ENCODE measurements at places on chromosomes 7 and 10.
A peak's percentile ranks its signal among the peaks of the same experiment; 100 is the strongest.

DNA sequence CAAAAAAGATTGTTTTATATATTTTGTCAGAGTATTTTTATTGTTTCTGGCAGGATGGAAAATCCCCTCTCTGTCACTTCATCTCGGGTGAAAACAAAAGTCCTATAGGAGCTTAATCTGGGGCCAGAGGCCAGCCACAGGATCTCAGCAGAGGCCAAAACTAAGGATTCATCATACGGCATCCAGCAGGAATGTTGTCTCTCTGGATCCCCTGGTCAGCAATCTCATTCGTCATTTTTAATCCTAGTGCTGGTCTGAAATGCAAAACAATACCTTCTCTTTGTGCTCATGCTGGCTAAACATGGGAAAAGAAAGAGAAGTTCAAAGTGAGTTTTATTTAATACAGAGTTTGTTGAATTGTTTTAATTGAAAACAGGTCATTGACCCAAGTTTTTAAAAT, 482.5 kb upstream of the AUTS2 start:
- DNase-seq = no peak

DNA sequence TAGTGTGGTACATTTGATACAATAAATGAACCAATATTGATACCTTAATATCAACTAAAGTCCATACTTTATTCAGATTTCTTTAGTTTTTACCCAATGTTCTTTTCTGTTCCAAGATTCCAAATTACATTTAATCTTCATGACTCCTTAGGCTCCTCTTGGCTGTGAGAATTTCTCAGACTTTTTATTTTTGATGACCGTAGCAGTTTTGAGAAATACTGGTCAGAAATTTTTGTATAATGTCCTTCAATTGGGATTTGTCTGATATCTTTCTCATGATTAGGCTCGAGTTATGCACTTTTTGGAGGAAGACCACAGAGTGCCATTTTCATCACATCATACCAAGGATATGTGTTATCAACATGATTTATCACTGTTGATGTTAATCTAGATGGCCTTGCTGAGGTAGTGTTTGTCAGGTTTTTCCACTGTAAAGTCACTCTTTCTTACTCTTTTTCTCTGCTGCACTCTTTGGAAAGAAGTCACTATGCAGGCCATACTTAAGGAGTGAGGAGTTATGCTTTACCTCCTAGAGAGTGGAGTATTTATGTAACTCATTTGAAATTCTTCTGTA, 12.9 kb upstream of the ENTPD1 start:
- no peak for DNase-seq

DNA sequence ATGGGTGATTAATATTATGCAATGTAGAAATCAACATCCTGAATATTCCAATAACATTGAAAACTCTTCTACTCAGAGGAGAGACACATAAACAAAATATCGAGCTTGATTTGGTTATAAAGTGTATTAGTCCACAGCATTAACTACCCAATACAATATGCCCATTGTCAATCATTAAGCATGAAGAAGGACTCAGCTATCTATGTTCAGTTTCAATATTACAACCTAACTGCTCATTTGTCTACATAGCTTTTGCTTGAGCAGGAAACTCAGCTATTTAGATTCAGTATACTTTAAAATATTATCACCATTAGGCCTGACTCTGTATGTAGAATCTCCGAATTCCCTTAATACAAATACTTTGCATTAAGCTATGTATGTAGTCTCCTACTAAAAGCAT, 262.6 kb downstream of the SEMA3A start:
- DNase-seq = no peak

DNA sequence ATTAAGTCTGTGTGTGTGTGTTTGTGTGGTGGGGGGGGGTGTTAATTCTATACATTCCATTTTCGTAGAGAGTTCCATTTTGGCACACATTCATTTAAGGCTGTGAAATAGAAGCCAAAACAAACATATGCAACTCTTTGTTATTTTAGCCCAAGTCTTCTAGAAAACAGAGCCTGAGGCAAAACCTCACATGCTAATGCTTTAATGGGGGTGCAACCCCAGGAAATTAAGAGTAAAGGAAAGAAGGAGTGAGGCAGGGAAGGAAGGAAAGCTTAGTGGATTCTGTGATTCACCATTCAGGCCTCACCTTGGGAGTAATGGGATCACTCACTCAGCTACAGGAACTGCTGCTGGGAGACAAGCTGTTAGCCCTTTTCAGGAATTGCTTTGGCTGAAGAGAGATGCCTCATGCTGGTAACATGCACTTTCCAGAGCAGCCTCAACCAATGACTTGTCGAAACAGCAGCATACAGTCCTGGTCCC, 73.0 kb upstream of the CTTNBP2 start:
- no peak for DNase-seq

DNA sequence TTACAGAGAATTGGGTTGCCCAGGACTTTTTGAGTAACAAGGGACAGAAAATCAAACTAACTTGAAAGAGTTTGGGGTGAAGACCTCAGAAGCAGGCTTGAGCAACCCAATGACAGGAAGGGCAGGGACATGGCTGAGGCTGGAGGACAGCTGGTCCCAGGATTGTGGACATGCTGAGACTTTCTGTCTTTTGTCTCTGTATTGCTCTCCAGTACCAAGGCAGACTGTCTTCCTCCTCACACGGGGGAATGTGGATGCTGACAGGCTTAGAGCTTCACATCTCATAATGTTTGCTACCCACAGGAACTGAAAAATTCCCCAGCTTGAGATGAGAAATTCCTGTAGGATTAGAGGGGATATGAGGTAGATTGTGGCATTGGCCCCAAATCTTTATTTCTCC, 229.6 kb downstream of the PHF14 start:
- no peak for DNase-seq

- DNase-seq = no peak
These were observed 12.1 kb upstream of the PPIA start for GRCh38 chr7:44784364-44784763.

DNA sequence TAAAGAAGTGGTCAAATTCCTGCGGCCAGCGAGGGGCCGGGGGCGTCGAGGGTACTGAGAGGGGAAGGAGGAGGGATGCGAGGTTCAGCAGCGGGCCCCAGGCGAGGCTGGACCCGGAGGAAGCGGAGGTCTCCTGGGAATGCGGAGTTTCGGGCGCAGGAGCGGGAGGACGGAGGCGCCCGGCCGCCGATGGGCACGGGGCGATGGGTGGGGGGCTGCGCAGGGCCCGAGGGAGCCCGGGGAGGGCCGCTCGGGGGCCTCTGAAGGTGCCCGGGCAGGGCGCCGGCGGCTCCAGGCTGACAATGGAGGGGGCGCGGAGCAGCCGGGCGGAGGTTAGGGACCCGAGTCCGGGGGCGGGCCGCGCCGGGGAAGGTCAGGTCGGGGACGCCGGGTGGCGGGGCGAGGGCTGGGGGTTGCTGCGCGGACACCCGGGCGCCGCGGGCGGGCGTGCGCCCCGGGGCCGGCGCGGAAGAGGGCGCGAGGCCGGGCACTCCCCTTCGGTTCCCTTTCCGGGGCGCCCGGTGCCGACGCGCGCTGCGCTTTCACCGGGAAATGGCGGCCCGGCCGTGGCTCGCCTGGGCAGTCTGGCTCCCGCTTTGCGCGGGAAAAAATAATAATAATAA, 683 bp downstream of the MACROH2A2 start:
- no peak for DNase-seq

DNA sequence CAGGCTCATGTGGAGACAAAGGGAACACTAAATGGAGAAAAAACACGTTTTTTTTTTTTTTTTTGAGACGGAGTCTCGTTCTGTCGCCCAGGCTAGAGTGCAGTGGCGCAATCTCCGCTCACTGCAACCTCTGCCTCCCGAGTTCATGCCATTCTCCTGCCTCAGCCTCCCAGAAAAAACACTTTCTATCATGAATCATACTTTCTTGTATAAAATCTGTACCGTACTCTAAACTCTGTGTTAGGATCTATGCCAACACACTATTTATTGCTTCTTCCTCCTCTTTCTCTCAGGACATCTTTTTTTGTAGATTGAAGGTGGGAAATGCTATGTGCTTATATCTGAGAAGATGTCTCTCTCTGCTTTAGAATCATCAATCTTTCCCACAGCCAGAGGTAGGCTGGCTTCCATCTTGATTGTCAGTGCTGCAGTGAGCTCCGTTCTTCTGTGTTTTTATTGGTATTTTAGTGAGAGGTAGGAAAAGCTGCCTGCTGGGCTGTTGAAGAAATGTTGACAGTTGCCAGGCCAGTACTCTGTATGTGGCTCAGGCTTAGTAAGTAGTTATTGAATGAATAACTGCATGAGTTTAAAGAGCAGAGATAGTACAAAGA, 101.1 kb downstream of the GPR85 start:
- DNase-seq = no peak

DNA sequence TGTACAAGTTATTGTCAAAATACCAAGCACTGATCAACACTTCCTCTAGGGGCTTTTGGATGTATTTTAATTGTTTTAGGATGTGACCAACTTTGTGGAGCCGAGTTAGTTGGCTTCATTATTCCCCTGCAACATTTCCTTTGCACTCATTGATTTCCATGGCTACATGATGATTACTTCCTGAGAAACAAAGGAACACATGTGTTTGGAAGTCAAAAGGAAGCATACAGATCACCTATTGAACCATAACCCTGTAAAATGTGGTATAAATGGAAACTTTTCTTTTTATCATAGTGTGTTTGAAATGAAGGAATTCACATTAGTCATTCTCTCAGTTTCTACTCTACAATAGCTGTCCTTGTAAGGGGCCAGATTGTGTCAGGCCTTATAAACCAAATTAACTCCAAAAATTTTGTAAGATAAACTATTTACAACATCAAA, 32.2 kb upstream of the EXOC6 start:
- no peak for DNase-seq

DNA sequence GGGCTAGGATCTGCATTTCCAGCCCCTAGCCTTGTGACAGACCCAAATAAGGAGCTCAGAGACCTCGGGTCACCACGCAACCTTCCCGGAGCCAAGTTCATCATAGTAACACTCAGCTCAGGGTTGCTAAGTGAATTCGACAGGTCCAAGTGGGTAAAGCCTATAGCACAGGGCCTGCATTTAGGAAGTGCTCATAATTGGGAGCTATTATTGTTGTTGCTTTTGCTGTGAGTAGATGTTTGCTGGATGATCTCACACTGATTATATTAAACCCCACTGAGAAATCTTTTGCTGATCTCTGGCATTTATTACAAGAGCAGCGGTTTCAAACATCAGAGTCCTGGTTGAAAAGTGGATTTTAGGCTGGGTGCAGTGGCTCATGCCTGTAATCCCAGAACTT, 20.3 kb upstream of the SAR1A start:
- no peak for DNase-seq

DNA sequence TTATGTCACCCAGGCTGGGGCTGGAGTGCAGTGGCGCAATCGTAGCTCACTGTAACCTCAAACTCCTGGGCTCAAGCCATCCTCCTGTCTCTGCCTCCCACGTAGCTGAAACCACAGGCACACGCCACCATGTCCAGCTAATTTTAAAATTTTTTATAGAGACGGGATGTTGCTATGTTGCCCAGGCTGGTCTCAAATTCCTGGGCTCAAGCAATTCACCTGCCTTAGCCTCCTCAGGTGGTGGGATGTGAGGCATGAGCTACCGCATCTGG, 123.2 kb upstream of the PARD3 start:
- no peak for DNase-seq

- DNase-seq = peak; percentile 16
These were observed 151.4 kb downstream of the CDH23 start for GRCh38 chr10:71547876-71548846.

GRCh38 chr10:17199351-17199804, 2.1 kb downstream of the TRDMT1 start:
- DNase-seq = peak; percentile 66

Data from OCI-M1 (cell line).